ENCODE measurements at places on chromosomes 5 and 9.

DNA sequence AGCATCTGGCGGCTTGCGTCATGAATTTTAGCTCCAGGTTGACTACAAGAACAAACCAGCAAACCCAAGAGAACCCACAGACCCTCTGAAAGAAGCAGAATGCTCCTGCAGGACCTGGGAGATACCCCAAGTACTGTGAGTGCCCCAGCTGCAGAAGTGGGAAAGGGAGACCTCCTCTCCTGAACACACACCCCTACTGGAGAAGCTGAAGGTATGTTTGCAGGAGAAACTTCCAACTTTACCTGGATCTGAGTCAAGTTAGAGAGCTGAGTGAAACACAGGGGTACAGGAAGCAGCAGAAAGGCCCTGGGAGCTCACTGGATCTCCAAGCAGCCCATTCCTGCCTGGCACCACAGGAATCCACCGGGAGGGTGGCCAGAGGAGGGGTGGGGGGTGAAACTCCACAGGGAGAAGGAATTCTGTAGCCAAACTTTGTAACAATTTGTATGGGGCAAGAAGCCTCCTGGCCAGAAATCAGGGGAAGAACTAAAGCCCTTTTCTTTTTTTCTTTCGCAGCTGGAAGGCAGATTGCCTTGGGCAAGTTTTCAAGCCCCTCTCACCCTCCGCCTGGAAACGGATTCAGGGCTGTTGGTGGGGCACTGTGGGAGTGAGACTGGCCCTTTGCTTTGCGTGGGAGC lies 576.2 kb downstream of the BNC2 start:
- no peak for DNase-seq

DNA sequence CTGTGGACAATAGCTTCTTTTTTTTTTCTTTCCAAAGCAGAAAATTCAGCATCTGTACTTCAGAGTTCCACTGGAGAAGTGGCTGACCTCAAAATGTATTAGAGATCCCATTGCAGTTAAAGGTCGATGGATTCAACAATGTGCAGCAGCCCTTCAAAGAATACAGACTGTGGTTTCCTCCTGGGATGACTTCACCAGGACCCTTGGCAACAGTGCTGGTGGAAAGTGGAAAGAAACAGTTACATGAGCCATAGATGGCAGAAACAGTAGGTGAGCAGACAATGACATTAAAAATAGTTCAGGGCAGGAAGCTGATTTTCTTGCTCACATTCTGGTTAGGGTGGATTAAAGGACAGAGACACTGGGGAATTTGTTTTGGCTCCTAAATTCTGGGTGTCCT lies 62.4 kb downstream of the SLC28A3 start:
- no peak for DNase-seq

- DNase-seq: no peak
Observed at GRCh38 chr5:98130261-98131035, 643.0 kb upstream of the RGMB start.

DNA sequence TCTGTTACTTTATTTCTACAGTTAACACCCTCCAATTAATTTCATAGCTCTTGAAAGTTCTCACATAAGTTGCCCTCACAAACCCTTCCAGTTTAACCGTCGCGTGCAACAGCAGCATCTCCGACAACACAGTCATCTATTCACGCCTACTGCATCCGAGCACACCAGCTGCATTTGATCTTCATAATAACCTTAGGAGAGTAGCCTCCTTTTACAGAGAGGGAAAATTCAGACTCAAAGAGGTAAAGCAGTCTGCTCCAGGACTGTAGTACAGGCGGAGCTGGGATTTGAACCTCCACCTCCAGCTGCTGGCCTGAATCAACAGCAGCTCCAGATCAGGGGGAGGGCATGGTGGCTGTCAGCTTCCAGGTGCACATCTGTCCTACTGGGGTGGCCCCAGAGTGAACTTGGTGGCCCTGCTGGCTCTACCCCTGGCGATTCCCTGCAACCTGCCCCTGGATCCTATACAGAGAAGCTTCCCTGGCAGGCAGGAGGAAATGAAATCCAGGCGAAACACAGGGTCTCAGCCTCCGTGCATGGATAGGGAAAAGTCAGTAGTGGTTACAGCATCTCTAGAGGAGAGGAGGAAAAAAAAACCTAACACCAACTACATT lies 71.6 kb upstream of the UNC5A start:
- DNase-seq: no peak

DNA sequence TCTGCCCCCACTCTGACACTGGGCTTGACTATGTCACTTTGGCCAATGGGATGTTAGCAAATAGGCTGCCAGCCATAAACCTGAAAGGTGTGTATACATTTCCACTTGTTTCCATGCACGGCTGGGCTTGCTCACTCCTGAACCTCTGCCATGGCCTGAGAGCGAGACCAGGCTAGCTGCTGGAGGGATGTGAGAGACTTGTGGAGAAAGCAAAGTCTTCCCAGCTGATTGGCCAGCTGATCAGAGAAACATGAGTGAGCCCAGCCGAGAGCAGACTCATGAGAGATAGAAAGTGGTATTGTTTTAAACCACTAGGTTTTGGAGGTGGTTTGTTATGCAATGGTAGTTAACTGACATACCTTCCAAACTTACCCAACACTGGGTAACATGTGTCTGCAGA lies 13.9 kb downstream of the FAM193B start:
- DNase-seq: no peak

GRCh38 chr5:1472964-1473628 lies 27.9 kb upstream of the SLC6A3 start:
- DNase-seq: no peak

- no peak for DNase-seq
Observed at GRCh38 chr5:94361832-94362796, 256.3 kb downstream of the KIAA0825 start.

DNA sequence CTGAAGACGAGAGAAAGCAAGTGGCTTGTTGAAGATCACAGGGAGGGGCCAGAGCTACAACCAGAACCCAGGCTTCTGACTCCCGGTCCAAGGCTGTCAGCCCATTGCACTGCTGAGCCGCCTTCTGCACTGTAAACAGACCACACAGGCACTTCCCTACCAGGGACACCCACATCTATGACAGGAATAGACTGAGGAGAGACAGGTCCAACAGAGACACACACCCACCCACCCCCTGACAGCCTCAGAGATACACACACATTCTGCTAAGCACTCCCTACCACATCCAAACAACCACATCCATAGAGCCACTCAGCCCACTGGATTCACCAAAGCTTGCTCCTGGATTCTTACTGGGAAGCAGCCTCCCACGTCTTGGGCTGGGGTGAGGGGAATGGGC lies 23.0 kb upstream of the MYORG start:
- DNase-seq: no peak

DNA sequence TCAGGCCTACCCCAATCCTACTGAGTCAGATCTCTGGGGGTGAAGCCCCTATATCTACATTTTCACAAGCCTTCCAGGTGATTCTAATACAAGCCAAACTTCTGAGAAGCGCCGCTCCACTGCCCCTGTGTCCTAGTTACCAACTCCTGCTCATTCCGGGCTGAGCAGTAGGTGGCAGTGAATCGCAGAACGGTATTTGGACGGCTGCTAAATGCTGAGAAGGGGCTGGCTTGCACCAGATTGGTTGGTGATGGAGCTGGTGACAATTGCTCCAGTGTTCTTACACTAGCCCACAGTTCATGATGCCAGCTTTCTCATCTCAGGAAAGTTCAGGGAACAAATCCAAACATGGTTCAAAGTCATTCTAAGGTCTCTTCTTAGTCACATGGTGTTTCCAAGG lies 31.1 kb upstream of the FGF1 start:
- DNase-seq: peak; percentile 49

GRCh38 chr9:127509261-127509954 lies 58.1 kb downstream of the LRSAM1 start:
- DNase-seq: no peak

DNA sequence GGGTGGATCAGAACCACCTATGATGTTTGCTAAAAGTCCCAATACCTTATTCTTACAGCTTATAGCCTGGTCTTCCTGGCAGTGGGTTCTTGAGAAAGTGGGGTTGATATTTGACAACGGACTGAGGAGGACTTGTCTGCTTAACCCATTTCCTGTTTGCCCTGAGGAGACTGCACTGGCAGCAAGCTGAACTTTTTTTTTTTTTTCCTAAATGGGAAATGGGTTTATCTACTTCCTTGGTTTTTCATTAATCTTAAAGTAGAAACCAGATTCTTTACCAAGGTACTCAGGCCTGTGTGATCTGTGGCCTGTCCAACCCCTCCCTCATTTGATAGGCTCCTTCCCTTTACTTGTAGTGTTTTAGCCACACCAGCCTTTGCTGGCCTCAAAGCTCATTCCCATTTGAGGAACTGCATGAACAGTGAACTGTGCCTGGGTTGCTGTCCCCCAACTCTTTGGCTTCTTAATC lies 47.1 kb downstream of the C9orf57 start:
- no peak for DNase-seq

DNA sequence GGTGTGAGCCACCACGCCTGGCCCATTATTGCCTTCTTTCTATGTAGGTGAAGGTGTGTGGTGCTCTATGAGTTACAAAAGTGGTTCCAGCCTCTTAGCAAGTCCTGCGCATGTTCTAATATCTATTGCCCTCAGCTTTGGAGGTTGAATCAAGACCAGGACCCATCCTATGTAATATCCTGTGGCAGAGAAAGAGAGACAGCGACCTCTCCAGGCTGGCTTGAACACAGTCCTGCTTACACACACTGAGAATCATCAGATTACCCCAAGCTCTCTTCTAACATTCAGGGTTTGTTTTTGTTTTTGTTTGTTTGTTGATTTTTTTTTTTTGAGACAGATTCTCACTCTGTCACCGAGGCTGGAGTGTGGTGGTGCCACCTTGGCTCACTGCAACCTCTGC lies 94.7 kb upstream of the OSMR start:
- DNase-seq: no peak

DNA sequence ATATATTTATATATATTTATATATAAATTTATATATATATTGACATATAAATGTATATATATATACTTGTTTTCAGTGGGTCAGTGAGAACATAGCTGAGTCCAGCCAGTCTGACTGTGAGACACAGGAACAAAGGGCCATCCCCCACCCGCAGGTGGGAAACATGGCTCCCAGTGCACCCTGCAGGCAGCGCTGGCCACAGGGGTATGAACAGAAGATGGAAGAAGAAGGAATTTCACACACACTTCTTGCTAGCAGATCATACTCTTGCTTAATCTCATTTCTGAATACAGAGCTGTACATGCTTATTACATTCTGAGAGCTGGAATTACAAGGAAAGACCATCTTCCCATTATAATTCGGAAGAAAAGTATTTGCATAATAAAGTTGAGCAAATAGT lies 595.4 kb downstream of the IRX1 start:
- DNase-seq: no peak

All from hippocampal formation (tissue), 2 donors.